ENCODE measurements at places on chromosomes 16 and 17. TPM values are rescaled to one million over a fixed set of nuclear protein-coding genes. Genes with fewer than 3 reads are reported as not detected.
A peak's percentile ranks its signal among the peaks of the same experiment; 100 is the strongest.

GRCh38 chr16:35208001-35208935 is 1748.9 kb downstream of the TP53TG3F start:
- H3K4me3 ChIP-seq: no peak overlapping the region
- DNase-seq: no peak
- no peaks in the 10 kb centered on the region for H3K4me1 ChIP-seq
- no peaks in the 10 kb centered on the region for H3K27me3 ChIP-seq
- H3K36me3 ChIP-seq: peaks cover 16% of the 10 kb centered on the region
- H3K27ac ChIP-seq: no peak overlapping the region

- no peak overlapping the region for H3K4me3 ChIP-seq
- H3K27ac ChIP-seq: peak overlapping the region; percentile 37
- H3K36me3 ChIP-seq: peaks cover 12% of the 10 kb centered on the region
- no peak for DNase-seq
- no peaks in the 10 kb centered on the region for H3K27me3 ChIP-seq
- H3K4me1 ChIP-seq: no peaks in the 10 kb centered on the region
Measured at GRCh38 chr17:51015145-51015558, 105.5 kb downstream of the SPAG9 start.

GRCh38 chr17:68172461-68172954 is 75.3 kb upstream of the AMZ2 start:
- H3K4me1 ChIP-seq: peaks cover 18% of the 10 kb centered on the region
- peak; percentile 81 for DNase-seq
- no peaks in the 10 kb centered on the region for H3K27me3 ChIP-seq
- no peak overlapping the region for H3K4me3 ChIP-seq

- DNase-seq: no peak
- H3K27me3 ChIP-seq: no peaks in the 10 kb centered on the region
- no peaks in the 10 kb centered on the region for H3K36me3 ChIP-seq
- H3K4me3 ChIP-seq: no peak overlapping the region
- peaks cover 5% of the 10 kb centered on the region for H3K4me1 ChIP-seq
- no peak overlapping the region for H3K27ac ChIP-seq
Measured at GRCh38 chr17:82923366-82924113, 83.7 kb upstream of the ZNF750 start.

DNA sequence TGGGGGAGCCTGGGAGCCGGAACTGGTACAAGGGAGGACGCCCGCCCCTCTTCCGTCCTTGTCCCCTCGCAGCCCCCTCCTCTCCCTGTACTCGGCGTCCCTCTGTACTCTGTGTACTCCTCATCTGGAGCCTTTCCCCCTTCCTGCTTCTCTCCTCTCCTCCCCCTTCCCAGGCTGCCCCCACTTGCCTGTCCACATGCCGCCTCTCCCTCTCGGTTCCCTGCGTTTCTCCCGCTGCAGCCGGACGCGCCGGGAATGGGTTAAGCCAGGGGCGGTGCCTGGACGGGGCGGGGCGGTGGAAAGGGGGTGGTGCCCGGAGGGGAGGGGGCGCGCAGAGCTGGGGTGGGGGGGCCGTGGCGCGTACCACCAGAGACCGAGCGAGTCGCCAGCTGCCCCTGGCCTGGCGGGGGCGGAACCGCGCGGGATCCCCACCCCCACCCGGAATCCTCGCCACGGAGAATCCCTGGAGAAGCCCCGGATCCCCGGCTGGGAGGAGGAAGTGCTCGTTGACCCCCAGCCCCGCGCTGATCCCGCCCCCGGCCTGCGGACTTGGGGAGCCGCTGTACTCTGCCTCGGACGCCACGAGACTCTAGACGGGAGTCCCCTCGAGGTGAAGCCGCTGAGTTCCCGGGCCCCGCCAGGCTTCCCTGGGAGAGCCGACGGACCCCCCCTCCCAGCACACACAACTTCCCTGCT is 22.6 kb downstream of the GJD3 start:
- peaks cover 43% of the 10 kb centered on the region for H3K4me1 ChIP-seq
- H3K27ac ChIP-seq: peak overlapping the region; percentile 28
- DNase-seq: no peak

GRCh38 chr16:19085679-19086200 is 18.3 kb downstream of the COQ7 start:
- DNase-seq: no peak
- H3K4me3 ChIP-seq: no peak overlapping the region
- no peak overlapping the region for H3K27ac ChIP-seq

- peaks cover 9% of the 10 kb centered on the region for H3K27me3 ChIP-seq
- H3K4me1 ChIP-seq: peaks cover 16% of the 10 kb centered on the region
- DNase-seq: no peak
Measured at GRCh38 chr16:72850021-72850420, 197.9 kb downstream of the ZFHX3 start.

SOST gene
- total RNA-seq: not detected

CFAP97D1 gene
- not detected for total RNA-seq

DNA sequence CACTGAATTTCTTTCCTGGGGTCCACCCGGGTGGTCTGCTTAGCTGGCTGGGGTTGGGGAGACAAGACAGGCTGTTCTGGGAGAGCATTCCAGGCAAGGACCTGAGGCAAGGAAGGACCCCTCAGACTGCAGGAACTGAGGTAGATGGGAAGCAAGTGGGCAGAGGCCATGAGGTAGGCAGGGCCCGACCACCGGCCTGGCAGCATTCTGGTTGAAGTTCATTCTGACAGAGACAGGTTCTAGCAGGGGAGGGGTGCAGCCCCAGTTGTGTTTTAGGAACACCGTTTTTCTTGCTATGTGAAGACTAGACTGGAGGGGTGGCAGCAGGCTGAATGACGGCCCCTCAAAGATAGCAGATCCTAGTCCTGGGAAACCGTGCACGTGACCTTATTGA is 17.5 kb downstream of the B9D1 start:
- H3K4me3 ChIP-seq: no peak overlapping the region
- peaks cover 4% of the 10 kb centered on the region for H3K4me1 ChIP-seq
- no peaks in the 10 kb centered on the region for H3K36me3 ChIP-seq

TMC5 gene
- not detected for total RNA-seq

CDYL2 gene
- 114 TPM for total RNA-seq

GRCh38 chr17:83052241-83052564 is 27.2 kb upstream of the METRNL start:
- peaks cover 4% of the 10 kb centered on the region for H3K36me3 ChIP-seq
- DNase-seq: no peak
- H3K27me3 ChIP-seq: no peaks in the 10 kb centered on the region
- H3K4me3 ChIP-seq: peak overlapping the region; percentile 95

CACNA1H gene
- total RNA-seq: 0.21 TPM

ATP1B2 gene
- not detected for total RNA-seq

- H3K27me3 ChIP-seq: no peaks in the 10 kb centered on the region
- peaks cover 74% of the 10 kb centered on the region for H3K4me1 ChIP-seq
- peak overlapping the region; percentile 85 for H3K4me3 ChIP-seq
- H3K27ac ChIP-seq: peak overlapping the region; percentile 81
- H3K36me3 ChIP-seq: no peaks in the 10 kb centered on the region
- no peak for DNase-seq
Measured at GRCh38 chr17:77882040-77882439, 76.5 kb upstream of the TNRC6C start.
